ENCODE measurements at places on chromosomes 5 and 9. TPM values are rescaled to one million over a fixed set of nuclear protein-coding genes. Genes with fewer than 3 reads are reported as not detected.

Gene TCF7
- total RNA-seq: 2.6 TPM

DNA sequence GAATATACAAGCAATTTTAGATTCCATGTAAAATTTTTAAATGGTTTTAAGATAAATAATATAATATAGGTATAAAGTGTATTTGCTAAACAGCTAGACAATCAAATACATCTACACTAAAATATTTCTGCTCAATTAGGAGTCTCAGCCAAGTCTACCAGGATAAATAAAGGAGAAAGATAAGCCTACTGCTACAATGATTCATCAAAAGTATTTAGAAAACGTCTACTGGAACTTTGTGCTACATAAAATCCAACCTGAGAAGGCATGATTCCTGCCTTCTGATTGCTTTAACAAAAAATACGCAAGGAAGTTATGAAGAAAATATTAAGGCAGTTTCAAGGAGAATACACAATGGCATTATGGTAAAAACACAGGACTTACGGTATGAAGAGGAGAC, 570.6 kb downstream of the EFNA5 start:
- peak; percentile 37 for DNase-seq

- DNase-seq: no peak
Measured at GRCh38 chr9:126698756-126699155, 85.0 kb downstream of the LMX1B start.

GRCh38 chr5:160341309-160341870, 29.0 kb upstream of the CCNJL start:
- DNase-seq: no peak

GRCh38 chr9:78985084-78985738, 586.6 kb upstream of the TLE4 start:
- peak; percentile 53 for DNase-seq

DNA sequence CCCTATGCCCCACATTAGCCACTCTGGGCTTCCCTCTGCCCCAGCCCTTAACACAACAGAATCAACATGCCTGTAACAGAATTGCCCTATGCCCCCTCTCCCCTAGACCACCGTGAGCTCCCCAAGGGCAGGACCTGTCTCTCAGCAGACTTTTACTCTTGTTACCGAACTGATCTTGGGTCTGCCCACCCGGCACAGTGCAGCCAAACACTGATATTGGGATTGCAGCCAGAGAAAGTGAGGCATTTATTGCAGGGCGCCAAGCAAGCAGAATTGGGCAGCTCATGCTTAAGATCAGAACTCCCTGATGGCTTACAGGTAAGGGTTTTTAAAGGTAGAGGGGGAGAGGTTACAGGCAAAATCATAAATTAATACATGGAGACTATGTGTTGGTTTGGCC, 33.5 kb upstream of the KCNIP1 start:
- DNase-seq: no peak

DNA sequence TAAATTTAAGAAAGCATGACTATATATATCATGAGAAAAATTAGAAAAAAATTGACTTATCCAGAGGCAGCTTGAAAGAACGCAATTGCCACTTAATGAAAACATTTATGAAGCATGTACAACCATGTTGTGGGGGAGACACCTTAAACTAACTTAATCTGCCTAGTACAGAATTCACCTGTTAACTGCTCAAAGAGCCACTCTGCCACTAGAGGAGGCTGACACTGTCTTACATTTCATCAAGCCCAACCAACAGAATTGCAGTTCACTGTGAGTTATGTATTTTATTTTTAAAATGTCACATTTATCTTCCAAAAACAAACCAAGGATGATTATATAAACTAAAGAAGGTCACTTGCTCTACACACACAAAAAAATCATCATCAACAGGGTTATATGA, 252.9 kb downstream of the MLLT3 start:
- no peak for DNase-seq
